ENCODE measurements at places on chromosomes 6 and 20.

DNA sequence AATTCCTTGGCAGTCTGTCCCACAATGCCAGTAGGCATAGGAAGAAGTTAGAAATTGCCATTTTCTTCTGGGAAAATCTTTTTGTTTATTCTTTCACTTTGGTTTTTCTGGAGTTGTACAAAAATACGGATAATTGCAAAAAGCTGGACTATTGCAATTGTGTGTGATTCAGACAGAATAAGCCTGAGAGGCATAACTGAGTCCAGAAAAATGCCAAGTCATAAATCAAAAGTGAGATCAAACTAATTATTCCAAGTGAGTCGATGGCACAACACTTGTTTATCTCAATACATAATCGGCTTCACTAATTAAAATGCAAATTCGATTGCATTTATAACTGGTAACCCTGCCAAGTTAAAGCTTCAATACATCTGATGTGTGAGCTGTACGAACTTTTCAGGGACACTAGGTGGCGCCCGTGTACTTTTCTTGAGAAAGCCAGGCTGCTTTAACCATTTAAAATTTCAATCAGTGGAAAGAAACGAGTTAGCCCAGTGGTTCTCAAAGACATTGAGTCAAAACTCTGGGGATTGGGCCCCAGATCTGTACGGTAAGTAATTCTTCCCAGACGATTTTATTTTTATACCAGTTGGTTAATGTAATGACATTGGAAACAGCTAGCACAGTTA, 102.6 kb downstream of the LAMP5 start:
- H3K4me1 ChIP-seq, result peaks cover 3% of the 10 kb centered on the region
- DNase-seq, result peak; percentile 68
- H3K36me3 ChIP-seq, result no peaks in the 10 kb centered on the region
- no peak overlapping the region for H3K4me3 ChIP-seq
- H3K27me3 ChIP-seq, result peaks cover 3% of the 10 kb centered on the region
- no peak overlapping the region for H3K27ac ChIP-seq

DNA sequence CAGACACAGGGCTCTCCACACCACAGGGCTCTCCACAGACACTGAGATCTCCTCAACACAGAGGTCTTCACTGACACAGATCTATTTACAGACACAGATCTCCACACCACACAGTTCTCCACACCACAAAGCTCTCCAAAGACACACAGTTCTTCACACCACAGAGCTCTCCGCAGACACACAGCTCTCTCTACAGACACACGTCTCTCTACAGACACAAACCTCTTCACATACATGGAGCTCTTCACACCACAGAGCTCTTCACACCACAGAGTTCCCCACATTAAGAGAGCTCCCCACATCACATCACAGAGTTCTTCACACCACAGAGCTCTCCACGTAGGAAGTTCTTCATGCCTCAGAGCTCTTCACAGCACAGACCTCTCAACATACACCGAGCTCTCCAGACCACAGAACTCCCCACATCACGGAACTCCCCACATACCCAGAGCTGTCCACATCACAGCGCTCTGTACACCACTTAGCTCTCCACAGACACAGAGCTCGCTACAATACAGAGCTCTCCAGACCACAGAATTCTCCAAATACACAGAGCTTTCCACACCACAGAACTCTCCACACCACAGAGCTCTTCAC, 53.9 kb downstream of the ERMARD start:
- H3K36me3 ChIP-seq, result peaks cover 30% of the 10 kb centered on the region
- peaks cover 28% of the 10 kb centered on the region for H3K27me3 ChIP-seq
- no peak overlapping the region for H3K27ac ChIP-seq
- H3K4me1 ChIP-seq, result peaks cover 7% of the 10 kb centered on the region
- no peak overlapping the region for H3K4me3 ChIP-seq
- DNase-seq, result no peak

GRCh38 chr6:34204693-34205092, 32.0 kb upstream of the HMGA1 start:
- no peak overlapping the region for H3K27ac ChIP-seq
- no peak overlapping the region for H3K4me3 ChIP-seq
- peaks cover 4% of the 10 kb centered on the region for H3K36me3 ChIP-seq
- peaks cover 4% of the 10 kb centered on the region for H3K27me3 ChIP-seq
- H3K4me1 ChIP-seq, result no peaks in the 10 kb centered on the region

- H3K27me3 ChIP-seq, result no peaks in the 10 kb centered on the region
- no peaks in the 10 kb centered on the region for H3K36me3 ChIP-seq
- no peak for DNase-seq
- no peak overlapping the region for H3K4me3 ChIP-seq
Measured at GRCh38 chr6:107061125-107062020, 33.4 kb downstream of the MTRES1 start.

GRCh38 chr6:169899481-169900145, 148.2 kb downstream of the ERMARD start:
- H3K4me1 ChIP-seq, result no peaks in the 10 kb centered on the region
- H3K36me3 ChIP-seq, result peaks cover 14% of the 10 kb centered on the region
- H3K27me3 ChIP-seq, result peaks cover 4% of the 10 kb centered on the region
- DNase-seq, result no peak
- H3K27ac ChIP-seq, result no peak overlapping the region
- no peak overlapping the region for H3K4me3 ChIP-seq

DNA sequence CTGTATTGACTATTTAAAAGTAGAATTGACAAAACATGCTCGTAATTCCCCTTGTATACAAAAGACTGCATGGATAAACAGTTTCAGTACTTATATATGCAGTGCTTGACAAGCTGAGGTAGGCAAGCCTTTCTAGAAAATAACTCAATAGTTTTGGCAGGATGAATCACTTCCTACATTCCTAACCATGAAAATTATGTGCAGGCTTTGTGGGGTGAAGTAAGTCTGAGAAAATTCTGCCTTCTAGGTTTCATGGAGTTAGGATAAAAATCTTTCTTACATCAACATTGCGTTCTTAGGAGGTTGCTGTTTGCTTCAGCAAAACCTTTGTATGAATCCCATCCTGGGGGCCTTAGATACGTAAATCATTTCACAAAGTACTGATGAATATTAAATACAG, 801.4 kb upstream of the EYS start:
- no peak overlapping the region for H3K4me3 ChIP-seq
- DNase-seq, result no peak
- no peaks in the 10 kb centered on the region for H3K4me1 ChIP-seq

DNA sequence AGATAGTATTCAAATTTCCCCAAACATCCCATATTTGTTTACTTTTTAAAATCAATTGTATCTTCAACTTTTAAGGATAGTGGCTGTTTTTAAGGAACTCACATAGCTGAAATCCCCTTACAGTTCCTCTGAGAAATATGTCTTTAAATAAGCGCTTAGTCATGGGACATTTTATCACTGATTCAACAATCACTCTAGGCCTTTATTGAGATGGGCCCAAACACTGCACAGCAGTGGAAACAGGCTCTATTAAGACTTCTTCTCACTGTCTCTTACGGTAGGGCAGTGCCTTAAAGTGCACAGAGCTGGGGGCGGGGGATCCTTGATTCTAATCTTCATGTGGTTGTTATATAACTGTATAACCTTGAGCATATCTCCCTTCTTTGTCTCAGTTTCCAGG, 59.8 kb upstream of the RREB1 start:
- H3K36me3 ChIP-seq, result no peaks in the 10 kb centered on the region
- H3K4me3 ChIP-seq, result no peak overlapping the region
- H3K4me1 ChIP-seq, result peaks cover 24% of the 10 kb centered on the region
- H3K27me3 ChIP-seq, result peaks cover 10% of the 10 kb centered on the region
- no peak for DNase-seq
- no peak overlapping the region for H3K27ac ChIP-seq

DNA sequence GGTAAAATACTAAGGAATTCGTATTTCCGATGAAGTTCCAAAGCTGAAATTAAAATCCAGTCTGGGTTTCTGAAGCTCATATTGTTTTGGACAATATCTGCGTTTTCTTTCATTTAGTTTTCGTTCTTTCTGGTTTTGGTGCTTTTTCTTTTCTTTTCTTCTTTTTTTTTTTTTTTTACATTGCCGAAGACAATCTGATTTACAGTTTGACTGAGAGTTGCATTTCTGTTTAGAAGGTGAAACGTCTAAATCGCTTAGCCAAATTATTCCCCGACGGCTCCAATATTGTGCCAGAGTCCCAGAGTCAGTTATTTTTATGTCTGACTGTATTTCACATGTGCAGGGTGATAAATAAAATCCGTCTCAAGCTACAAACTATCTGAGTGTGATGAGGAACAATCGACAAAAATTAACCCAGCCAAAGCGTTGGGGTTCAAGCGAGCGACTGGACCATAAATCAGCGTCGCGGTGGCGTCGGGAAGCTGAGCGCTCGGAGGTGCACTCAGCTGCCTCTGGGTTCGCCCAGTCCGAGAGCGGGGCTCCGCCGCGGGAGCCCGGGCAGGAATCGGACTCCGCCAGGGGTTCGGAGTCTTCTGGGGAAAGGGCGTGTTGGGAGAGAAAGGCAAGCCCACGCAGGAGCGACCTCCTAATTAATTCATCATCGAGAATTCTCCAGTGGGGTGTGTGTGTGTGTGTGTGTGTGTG, 8.2 kb upstream of the TBX18 start:
- peaks cover 13% of the 10 kb centered on the region for H3K4me1 ChIP-seq
- DNase-seq, result peak; percentile 27
- no peaks in the 10 kb centered on the region for H3K36me3 ChIP-seq
- H3K27ac ChIP-seq, result peak overlapping the region; percentile 34
- H3K27me3 ChIP-seq, result peaks cover 36% of the 10 kb centered on the region
- peak overlapping the region; percentile 79 for H3K4me3 ChIP-seq

- H3K27ac ChIP-seq, result no peak overlapping the region
- no peaks in the 10 kb centered on the region for H3K36me3 ChIP-seq
- H3K4me3 ChIP-seq, result no peak overlapping the region
- H3K27me3 ChIP-seq, result peaks cover 3% of the 10 kb centered on the region
Measured at GRCh38 chr20:34977365-34978091, 21.9 kb downstream of the MYH7B start.

- no peak overlapping the region for H3K27ac ChIP-seq
- H3K27me3 ChIP-seq, result peaks cover 9% of the 10 kb centered on the region
- H3K36me3 ChIP-seq, result no peaks in the 10 kb centered on the region
- DNase-seq, result no peak
- peak overlapping the region; percentile 64 for H3K4me3 ChIP-seq
Measured at GRCh38 chr6:159691133-159691962, 1.7 kb downstream of the SOD2 start.

- DNase-seq, result no peak
- H3K4me3 ChIP-seq, result no peak overlapping the region
- H3K27me3 ChIP-seq, result no peaks in the 10 kb centered on the region
- H3K4me1 ChIP-seq, result no peaks in the 10 kb centered on the region
Measured at GRCh38 chr20:56181583-56181982, 66.9 kb upstream of the MC3R start.

DNA sequence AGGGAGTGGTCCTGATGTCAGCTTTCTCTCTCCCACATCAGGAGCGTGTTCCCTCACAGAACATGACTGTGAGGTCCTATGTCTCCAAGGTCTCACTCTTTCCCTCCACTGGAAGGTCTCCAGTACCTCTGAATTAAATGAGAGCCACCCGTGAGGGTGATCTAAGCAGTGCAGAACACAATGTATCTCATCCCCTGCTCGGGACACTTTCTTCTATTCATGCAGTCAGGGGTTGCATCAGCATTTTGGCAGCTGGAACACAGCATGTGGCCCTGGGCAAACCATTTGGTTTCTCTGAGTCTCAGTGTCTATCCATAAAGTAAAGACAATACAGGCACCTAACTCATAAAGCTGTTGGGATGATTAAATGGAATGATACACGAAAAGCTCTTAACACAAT, 34.2 kb downstream of the MAFB start:
- H3K4me1 ChIP-seq, result peaks cover 12% of the 10 kb centered on the region
- peaks cover 5% of the 10 kb centered on the region for H3K27me3 ChIP-seq
- H3K27ac ChIP-seq, result no peak overlapping the region
- H3K4me3 ChIP-seq, result no peak overlapping the region
- no peak for DNase-seq

- no peak overlapping the region for H3K27ac ChIP-seq
- H3K27me3 ChIP-seq, result peaks cover 1% of the 10 kb centered on the region
- peaks cover 3% of the 10 kb centered on the region for H3K4me1 ChIP-seq
- DNase-seq, result no peak
- H3K36me3 ChIP-seq, result no peaks in the 10 kb centered on the region
- no peak overlapping the region for H3K4me3 ChIP-seq
Measured at GRCh38 chr20:54105653-54106052, 35.3 kb upstream of the BCAS1 start.

DNA sequence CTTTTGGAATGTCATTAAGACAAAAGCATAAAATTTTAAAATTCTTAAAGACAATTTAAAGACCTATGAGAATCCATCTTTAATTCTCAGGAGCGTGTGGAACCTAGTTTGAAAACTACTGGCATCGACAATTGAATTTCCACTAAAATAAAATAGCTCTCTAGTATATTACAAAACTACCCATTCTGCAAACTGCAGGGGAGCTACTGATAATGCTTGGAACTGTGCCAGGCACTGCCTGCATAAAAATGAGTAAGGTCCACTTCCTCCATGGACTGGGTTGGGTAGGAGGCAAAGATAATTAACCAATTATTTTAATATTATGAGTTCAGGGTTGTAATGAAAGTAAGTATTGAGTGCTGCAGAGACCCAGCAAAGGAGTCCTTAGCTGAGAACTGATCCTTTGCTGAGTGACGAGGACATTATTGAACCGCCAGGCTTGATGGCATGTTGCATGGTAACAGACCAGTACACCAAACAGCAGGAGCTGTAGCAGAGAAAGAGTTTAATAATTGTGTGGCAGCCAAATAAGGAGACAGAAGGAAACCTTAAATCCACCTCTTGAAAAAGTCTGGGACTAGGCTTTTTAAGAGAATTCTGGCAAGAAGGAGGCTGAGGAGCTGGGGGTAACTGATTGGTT, 261.3 kb downstream of the ESR1 start:
- no peak overlapping the region for H3K27ac ChIP-seq
- DNase-seq, result no peak
- H3K36me3 ChIP-seq, result no peaks in the 10 kb centered on the region

GRCh38 chr6:31070711-31071197, 41.6 kb downstream of the C6orf15 start:
- peak overlapping the region; percentile 13 for H3K27ac ChIP-seq
- H3K4me1 ChIP-seq, result peaks cover 9% of the 10 kb centered on the region
- H3K36me3 ChIP-seq, result no peaks in the 10 kb centered on the region
- no peak for DNase-seq

DNA sequence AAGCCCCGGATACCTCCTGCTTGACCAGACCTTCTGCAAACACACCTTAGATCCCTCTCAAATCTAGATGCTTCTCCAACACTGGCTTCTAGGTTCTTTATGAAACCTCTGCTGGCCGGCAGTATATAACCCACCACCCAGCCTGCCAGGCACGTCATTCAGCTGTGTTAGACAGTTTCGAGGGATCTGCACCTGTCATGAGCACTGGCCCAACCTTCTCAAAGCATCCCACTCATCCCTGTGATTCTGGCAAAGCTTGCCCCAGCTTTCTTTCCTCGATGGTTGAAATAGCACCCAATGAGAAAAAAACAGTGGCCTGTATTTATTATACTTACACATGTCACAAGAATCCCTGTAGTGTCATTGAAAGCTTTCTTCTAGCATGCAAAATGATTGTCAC, 157.8 kb downstream of the MTHFD1L start:
- H3K4me1 ChIP-seq, result peaks cover 19% of the 10 kb centered on the region
- DNase-seq, result no peak
- no peak overlapping the region for H3K27ac ChIP-seq
- H3K27me3 ChIP-seq, result peaks cover 2% of the 10 kb centered on the region
- H3K4me3 ChIP-seq, result no peak overlapping the region
- H3K36me3 ChIP-seq, result peaks cover 3% of the 10 kb centered on the region

- H3K36me3 ChIP-seq, result peaks cover 24% of the 10 kb centered on the region
- H3K27me3 ChIP-seq, result peaks cover 16% of the 10 kb centered on the region
- H3K4me3 ChIP-seq, result no peak overlapping the region
- H3K27ac ChIP-seq, result no peak overlapping the region
- no peaks in the 10 kb centered on the region for H3K4me1 ChIP-seq
- DNase-seq, result no peak
Measured at GRCh38 chr6:170505306-170505705, 47.8 kb downstream of the PSMB1 start.

- no peak for DNase-seq
- no peak overlapping the region for H3K27ac ChIP-seq
- no peak overlapping the region for H3K4me3 ChIP-seq
- peaks cover 12% of the 10 kb centered on the region for H3K4me1 ChIP-seq
Measured at GRCh38 chr6:28334286-28335039, 1.5 kb downstream of the ZSCAN31 start.

All from glutamatergic neuron (in vitro differentiated cells).